ENCODE measurements at places on chromosomes 12 and 14.

DNA sequence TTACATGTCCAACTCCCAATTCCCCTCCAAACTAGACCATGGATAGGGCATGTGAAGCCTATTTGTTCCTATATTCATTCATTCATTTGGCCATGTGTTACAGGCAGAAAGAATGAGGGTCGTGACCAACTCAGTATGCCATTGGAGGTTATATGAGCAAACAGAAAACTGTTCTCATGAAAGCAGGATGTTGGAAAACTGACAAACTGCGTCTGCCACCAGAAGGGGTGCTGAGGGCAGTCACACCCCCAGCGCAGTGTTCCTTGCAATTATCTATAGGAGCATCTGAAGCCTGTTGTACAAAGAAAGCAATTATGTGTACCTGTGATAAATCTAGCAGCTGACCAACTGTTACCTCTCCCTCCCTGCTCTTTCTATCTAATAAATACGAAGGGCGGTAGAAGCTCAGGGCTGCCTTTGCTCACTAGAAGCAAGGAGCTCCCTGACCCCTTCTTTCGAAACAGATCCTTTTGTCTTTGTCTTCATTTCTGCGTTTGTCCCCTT lies 21.1 kb downstream of the ENTPD5 start:
- no peak for DNase-seq

GRCh38 chr12:107649661-107650061 lies 35.9 kb upstream of the PWP1 start:
- DNase-seq: no peak

DNA sequence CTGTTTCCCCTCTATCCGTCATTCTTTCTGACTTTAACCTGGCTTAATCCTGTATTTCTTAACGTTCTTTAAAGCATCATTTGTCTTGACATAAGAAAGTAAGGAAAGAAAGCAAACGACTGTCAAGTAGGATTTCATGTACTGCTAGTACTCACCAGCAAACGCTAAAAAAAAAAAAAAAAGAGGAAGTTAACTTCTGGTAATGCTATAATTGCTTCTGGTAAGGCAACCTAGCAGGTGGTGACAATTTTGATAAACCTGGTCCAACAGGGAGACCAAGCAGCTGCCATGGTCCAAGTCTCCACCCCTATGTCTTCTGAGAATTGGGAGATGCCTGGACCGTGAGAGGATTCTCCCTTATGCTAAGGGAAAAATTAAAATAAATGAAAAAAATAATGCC lies 306.6 kb downstream of the DAD1 start:
- DNase-seq: no peak

DNA sequence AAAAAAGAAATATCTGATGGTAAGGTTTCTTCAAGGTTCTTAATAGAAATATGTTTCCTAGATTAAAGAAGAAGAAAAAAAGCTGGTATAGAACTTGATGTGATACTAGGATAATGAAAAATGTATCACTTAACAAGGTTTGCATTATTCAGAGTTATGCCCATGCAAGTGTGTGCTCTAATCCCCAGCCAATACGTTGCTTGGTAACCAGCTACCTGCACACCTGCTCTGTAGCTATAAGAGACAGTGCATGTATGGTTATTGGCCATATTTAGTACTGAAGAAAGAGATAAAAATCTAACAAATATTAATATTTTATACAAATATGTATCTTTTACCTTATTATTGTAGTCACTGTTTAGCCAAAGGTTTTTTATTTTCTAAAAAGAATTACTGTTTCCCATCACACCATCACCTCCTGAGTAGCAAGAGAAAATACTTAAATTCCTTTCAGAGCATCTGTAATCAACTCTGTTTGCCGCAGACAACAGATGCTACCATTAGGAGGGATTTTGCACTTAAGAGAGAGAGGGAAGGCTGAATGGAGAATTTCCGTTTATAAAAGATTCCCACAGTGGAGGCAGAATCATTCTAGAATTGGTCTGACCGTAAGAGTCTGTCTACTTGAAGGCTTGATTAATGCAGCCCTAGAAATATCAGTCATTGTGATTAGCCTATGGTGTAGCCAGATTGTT lies 115.6 kb downstream of the NEDD1 start:
- no peak for DNase-seq

DNA sequence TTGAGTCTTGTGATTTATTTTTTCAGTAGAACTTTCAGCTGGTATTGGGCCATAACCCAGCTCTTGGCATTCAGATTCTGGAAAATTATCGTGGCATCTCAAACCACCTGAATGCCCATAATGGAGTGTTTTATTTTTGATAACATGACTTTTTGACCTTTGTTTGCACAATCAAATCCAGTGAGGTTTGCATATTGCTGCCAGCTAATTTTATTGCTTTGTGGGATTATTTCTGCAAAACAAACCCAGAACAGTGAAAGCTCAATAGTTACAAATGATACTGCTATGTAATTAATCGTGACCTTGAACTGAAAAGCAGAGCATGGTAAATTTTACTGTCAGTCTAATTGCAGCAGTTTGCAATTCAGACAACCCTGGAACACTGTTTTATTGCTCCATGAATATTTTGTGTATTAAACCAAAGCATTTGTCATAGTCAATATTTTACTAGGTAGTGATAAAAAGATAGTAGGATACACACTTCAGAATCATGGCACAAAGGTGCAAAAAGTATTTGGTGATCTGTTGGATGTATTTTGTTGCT lies 255.2 kb upstream of the NAV3 start:
- no peak for DNase-seq

DNA sequence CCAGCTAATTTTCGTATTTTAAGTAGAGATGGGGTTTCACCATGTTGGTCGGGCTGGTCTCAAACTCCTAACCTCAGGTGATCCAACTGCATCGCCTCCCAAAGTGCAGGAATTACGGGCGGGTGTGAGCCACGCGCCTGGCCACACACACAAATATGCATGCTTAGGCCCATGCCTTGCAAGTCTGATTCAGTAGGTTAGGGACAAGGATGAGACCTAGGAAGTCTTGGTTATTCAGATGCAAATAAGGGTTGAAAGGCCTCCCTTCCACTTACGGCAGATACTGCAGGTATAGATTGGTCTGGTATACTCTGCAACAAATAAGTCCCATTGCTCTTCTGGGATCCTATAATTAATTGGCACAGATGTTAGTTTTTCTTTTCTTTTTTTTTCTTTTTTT lies 32.9 kb downstream of the TXNRD1 start:
- no peak for DNase-seq

- DNase-seq: no peak
Observed at GRCh38 chr14:31945074-31945613, 132.0 kb upstream of the ARHGAP5 start.

GRCh38 chr14:52868911-52869618 lies 77.7 kb upstream of the GNPNAT1 start:
- DNase-seq: no peak

- no peak for DNase-seq
Observed at GRCh38 chr14:64971943-64972791, at the start of gene RAB15. RAB15 (minus strand) TSS chr14:64972336; CDS start chr14:64972076, 260 bp downstream.

- no peak for DNase-seq
Observed at GRCh38 chr14:74840603-74841030, 35.3 kb downstream of the PROX2 start.

GRCh38 chr12:46439793-46440511 lies 67.4 kb upstream of the SLC38A2 start:
- DNase-seq: no peak

- no peak for DNase-seq
Observed at GRCh38 chr12:12541782-12542181, 20.9 kb downstream of the DUSP16 start.

DNA sequence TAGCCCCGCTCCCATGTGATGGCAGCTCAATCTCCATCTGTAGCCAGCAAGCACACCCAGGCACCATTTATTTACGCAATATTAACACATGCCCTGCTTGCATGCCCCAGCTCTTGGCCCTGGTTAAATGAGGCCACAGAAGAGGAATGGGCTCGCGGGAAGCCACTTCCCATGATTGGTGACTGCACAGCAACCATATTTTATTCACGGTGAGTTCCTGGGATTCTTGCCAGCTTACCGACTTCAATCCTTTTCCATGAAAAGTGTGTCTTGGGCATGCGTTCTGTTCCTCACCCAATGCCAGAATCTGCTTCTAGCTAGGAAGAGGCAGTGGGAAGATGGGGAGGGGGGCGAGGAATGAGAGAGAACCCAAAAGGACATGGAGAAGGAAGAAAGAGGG lies 54.7 kb downstream of the PITPNM2 start:
- no peak for DNase-seq

- DNase-seq: no peak
Observed at GRCh38 chr12:43115441-43116160, 436.4 kb downstream of the ADAMTS20 start.

DNA sequence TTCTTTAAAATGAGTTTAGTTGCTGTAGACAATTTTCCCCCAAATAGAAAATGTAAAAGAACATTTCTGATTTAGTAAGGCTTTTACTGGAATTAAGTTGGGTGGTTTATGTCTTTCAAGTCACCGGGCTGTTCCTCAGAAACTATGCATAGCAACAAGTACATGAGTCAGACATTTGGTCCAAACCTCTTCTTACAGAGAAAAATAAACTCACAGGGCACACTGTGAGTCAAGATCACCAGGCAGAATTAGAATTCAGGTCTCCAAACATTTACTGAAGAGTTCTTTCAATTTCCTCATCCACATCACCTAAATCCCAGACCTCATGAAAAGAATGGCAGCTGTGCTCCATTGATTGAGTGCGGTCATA lies 476.1 kb upstream of the SOX5 start:
- no peak for DNase-seq

DNA sequence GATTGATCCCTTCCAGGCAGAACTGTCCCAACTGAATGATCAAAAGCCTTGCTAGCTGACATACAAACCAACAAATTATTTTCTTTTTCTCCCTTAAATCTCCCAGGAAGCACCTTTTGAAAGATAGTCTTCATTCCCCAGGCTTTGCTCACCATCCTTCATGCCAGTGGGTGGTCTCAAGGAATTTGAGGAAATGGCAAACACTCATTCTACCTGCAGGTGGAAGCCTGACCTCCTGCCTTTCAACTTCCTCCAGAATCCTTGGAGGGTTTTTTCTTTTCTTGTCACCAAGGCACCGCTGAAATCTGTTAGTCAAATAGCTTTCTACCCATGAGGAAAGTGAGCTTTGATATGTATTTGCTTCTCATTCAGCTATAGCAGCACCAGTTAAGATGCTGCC lies 128.5 kb downstream of the WIF1 start:
- DNase-seq: no peak

DNA sequence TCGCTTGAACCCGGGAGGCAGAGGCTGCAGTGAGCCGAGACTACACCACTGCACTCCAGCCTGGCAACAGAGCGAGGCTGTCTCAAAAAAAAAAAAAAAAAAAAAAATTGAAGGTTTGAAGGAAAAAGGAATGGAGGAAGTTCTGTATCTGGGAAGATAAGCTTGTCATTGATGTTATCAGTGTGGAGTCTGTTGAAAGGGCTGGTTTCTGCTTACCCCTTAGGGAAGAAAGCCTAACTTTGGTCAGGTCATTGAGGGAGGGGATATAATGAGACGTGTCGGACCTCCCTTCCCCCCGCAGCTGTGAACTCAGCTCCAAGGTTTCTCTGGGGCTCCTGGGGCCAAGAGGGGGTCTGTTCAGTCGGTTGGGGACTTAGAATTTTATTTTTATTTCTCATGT lies 16.4 kb downstream of the DAO start:
- no peak for DNase-seq

GRCh38 chr14:42222924-42223471 lies 616.3 kb downstream of the LRFN5 start:
- DNase-seq: no peak

DNA sequence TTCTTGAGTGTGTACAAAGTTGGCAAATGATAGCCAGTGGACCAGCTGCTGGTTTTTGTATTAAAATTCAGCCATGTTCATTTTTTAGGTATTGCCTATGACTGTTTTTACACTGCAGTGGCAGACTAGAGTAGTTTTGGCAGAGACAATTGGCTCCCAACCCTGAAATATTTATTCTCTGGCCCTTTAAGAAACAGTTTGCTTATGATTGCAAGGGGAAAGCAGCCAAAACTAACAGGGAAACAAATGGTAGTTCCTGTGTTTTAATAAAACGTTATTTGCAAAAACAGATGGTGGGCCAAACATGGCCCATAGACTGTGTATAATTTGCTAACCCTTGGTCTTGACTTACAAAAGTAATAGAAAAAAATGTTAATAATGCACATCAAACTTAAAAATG lies 110.2 kb downstream of the ALX1 start:
- peak; percentile 19 for DNase-seq

DNA sequence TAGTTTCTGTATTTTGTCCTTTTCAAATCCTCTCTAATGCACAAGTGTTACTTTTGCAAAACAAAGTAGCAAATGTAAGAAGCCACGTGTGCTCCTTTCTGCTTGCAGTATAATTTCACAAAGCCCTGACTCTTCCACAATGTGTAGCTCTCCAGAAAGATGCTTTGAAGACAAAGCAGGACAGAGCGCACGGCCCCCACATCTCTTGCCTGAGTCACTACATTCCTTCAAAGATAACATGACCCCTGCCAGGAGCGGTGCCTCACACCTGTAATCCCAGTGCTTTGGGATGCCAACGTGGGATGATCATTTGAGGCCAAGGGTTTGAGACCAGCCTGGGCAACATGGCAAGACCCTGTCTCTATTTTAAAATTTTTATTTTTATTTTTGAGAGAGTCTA lies 40.5 kb downstream of the JAG2 start:
- DNase-seq: no peak

GRCh38 chr12:96452261-96452922 lies 37.0 kb upstream of the CFAP54 start:
- no peak for DNase-seq

Measured in NCI-H2081 treated with DMSO at 0.1 percent for 48 hours (cell line).